ENCODE measurements at places on chromosomes 2 and 18.

DNA sequence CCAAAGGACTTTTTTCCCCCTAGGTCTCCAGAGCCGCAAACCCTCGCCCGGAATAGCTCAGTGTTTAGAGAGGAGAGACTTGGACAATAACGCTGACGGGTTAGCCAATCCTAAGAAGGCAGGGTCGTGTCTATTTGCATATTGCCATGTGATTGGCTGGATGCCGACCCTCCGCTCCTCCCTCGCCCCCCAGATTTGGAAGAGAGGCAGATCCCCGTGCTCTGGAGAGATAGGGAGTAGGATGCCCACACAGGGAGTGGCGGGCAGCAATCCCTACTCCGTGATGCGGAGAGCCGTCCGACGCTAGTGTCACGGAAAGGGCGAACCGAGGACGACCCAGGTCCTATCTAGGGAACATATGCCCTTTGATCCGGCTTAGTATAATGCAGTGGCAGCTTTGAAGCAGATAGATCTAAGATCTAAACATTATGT lies 1.4 kb downstream of the WNT6 start:
- no peak for DNase-seq

GRCh38 chr2:180516232-180516631 lies 464.2 kb upstream of the UBE2E3 start:
- no peak for DNase-seq

DNA sequence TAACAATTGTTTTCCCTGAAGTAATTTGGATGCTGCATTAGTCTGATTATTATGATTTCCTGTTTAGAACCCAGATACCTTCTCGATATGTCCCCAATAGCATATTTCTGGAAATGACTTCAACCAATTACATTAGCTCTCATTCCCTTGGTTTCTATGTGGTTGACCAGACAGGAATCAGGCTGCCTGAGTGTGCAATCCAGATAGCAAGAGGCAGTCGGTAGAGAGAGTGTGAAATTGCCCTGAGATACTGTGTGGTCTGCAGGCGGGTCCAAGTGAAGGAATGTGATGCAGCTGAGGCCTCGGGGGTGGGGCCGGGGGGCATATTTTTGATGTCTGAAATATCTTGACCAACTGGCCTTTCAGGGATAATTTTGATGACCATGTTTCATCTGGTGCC lies 143.9 kb upstream of the ITGA6 start:
- no peak for DNase-seq

GRCh38 chr2:127535422-127535901 lies at the start of gene MYO7B:
MYO7B (plus strand) TSS chr2:127535683; CDS start chr2:127559723, 24,040 bp downstream.
- DNase-seq, result no peak

- no peak for DNase-seq
These were observed 226.4 kb upstream of the NRXN1 start for GRCh38 chr2:51258301-51258700.

GRCh38 chr2:149375801-149376361 lies 45.5 kb downstream of the LYPD6 start:
- peak; percentile 29 for DNase-seq

GRCh38 chr2:168091986-168092385 lies 155.4 kb downstream of the STK39 start:
- no peak for DNase-seq

GRCh38 chr2:38026846-38027245 lies 49.1 kb downstream of the CYP1B1 start:
- DNase-seq, result no peak

DNA sequence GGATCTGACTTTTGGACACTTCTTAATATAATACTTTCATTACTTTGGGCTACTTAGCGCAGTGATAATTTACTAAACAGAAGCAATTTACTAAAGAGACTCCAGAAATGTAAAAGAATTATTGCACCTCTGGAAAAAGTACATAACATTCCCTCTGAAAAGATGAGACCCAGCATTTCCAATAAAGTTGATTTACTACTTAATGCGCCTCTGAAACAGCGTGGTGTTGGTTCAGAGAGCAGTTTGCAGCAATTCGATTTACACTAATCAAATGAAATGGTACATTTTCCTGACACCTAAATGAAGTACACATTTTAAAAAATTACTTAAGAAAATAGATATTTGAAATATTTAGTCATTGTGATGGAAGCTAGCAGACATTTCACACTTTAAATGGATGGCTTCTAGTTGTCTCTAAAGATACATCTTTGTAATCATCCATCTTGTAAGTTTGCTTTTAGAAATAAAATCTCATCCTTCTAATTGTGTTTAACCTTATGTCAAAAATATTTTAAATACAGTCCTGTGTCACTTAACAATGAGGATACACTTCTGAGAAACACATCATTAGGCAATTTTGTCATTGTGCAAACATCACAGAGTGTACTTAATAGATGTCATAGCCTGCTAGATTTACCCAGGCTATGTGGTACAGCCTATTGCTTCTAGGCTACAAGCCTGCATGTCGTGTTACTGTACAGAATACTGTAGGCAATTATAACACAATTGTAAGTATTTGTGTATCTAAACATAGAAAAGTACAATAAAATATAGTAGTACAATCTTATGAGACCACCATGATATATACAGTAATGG lies 284.6 kb upstream of the UBE2E3 start:
- no peak for DNase-seq

Measured in GM04504 (cell line).